ENCODE measurements at places on chromosomes 2 and 18.

- peak; percentile 65 for DNase-seq
Observed at GRCh38 chr2:134919341-134920210, 954 bp downstream of the CCNT2 start.

- peak; percentile 83 for DNase-seq
Observed at GRCh38 chr2:72579591-72580180, 246.1 kb downstream of the EXOC6B start.

- no peak for DNase-seq
Observed at GRCh38 chr18:60246606-60247005, 126.0 kb downstream of the MC4R start.

- no peak for DNase-seq
Observed at GRCh38 chr2:238128534-238129001, 9.9 kb upstream of the KLHL30 start.

DNA sequence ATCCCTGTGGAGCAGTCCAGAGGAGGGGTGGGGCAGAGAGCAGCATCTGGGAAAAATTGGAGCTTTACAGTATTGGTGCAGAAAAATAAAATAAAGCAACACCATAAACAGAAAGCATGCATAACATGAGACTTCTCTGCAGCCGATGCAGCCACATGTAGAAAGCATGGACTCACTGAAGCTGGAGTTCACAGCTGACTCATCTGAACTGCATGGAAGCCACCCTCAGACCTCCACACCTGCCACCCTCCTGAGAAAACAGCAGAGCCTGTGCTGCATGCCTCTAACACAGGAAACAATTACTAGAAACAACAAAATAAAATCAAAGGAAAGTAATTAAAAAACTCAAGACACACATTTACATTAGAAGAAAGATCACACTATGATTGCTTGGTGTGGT lies 169.4 kb upstream of the ALKAL2 start:
- no peak for DNase-seq

GRCh38 chr2:126914811-126915500 lies 16.3 kb downstream of the TEX51 start:
- DNase-seq = no peak

- DNase-seq = no peak
Observed at GRCh38 chr2:141911485-141912066, 219.2 kb downstream of the LRP1B start.

Measured in hematopoietic multipotent progenitor cell treated with erythropoietin and hydrocortisone succinate and interleukin-3 and kit ligand, for 15 days (in vitro differentiated cells).